ENCODE measurements at places on chromosomes 6 and 20.

DNA sequence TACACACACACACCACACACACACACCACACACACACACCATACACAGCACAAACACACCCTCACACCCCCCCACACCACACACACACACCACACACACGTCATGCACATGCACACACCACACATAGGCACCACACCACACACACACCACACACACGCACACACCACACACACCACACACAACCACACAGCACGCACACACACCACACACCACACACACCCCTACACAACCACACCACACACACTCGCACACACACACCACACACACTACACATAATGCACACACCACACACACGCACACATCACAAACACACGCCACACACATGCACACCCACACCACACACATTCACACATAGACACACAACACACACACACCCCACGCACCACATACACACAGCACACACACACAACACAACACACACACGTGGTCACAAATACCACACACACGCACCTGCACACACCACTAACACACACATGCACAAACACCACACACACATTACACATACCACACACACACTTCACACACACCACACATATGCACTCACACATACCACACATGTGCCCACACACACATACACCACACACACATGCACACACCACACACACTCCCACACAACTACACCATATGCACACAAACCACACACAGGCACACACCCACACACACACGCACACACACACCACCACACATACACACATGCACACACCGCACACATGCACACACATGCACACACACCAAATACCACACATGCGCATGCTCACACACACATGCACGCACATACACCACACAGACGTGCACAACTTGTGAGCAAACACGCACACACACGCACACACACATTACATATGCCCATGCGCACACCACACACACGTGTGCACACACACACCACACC, 9.4 kb upstream of the ACSS1 start:
- DNase-seq = no peak

DNA sequence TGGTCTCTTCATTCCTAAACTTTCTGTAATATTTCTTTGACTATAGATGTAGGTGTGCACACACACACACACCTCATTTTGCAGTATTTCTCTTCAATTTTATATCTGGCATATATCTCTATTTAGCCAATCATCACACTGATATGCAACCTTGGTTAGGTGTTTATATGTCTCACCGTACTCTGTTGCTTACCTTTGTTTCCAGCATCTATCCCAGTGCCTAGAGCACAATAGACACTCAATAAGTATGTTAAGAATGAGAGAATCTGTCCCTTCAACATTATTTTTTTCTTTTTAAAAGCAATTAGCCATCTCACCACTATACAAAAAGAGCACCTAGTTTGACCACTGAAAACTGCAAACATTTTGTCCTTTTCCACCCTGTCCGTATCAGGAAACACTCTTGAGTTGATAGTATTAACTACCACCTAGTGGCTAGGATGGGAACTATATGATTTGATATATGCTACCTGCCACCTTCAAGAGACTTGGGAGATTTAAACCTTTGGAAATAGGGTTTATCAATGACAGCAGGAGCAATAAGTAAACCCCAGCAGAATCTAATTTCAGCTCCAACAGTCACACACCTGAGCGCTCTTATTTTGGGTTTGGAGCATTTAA, 48.7 kb upstream of the RSPO3 start:
- no peak for DNase-seq

- DNase-seq = no peak
These were observed 79.0 kb downstream of the PSMG4 start for GRCh38 chr6:3337521-3338350.

DNA sequence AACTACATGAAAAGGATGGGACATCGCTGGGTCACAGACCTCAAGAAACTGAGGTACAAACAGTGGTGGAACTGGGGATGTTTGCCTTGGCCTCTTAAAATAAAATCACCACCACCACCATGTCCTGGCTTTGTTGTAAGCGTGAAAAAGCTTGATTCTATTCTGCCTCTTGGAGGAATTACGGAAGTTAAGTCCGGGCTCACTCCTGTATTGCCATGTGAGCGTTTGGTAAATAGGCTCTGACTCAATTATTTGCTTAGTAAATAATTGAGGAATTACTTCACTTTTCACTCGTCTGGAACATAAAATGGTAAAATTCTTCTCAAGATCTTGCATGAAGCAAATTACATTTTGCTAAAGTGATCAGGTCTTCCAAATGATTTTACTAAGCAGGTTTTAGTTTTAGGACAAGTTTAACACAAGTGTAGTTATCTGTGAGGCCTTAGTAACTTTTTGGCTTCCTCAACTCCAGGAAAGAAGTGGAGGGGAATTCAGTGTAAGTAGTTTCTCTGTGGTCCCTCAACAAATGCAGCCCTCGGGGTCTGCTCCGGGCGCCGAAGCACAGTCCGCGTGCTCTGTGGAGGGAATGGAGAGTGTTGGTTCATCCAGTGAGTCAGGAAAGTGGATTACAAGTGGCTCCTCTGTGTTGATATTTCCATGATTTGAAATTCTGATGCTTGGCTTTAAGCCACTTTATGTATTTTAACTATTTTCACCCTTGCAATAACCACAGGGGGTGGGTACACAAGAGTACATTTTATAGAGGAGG, 23.8 kb downstream of the IYD start:
- DNase-seq = no peak

DNA sequence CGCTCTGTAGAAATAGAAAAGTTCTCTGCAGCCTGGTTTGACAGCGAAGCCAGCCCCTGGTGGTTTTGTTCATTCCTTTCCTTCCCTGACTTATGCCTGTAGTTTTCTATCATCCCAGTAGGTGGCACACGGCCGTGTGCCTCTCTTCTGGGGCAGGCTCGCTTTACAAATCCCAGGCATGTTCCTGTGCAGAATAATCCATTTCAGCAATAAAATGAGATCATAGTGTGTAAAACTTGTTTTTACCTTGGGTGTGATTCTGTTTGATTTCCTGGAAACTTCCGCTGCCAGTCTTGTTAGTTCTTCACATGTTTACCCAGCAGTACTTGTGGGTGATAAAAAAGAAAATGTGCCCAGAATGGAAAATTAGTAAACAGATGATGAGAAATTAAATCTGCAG, 7.4 kb upstream of the INSM1 start:
- DNase-seq = no peak

DNA sequence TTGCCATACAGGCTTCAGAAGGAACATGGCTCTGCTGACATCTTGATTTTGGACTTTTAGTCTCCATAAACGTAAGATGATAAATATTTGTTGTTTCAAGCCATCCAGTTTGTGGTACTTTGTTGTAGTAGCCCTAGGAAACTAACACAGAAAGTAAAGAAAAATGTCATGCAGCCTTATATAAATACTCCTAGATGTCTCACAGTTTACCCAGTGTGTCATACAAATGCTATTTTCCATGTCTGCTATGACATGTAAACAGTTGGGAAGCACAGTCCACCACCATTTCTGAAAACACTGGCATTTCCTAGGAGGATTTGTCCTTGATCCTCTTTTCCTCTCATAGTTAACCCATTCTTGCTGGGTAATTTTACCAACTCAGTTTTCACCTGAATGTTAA, 30.6 kb upstream of the ME1 start:
- DNase-seq = no peak

All from stimulated activated CD8-positive, alpha-beta memory T cell treated with anti-CD3 and anti-CD28 coated beads, Interleukin-2, amount 100 ng/mL, for 1 hour (primary cell).